HL-60 (cell line): ENCODE measurements at places on chromosomes 3 and 15.

GRCh38 chr3:177934001-177934891, 602.0 kb upstream of the KCNMB2 start:
- no peak for DNase-seq

- no peak for DNase-seq
These were observed 187.5 kb downstream of the DOCK3 start for GRCh38 chr3:50862221-50862620.

DNA sequence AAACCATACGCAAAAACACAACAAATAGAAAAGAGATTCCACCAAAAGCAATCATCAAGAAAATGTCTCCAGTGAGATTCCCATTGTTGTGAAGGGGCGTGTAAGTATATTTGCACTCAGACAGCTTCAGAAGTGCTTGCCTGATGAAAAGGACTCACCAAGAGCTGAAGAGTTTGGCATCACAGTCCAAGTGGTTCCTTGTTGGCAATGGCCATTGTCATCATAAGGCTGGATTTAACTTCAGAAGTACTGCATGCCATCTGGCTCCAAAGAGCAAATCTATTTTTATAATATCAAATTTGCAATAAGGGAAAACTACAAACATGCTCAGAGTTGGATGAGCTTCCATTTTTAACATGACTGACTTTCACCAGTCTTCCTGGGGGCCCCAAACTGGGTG, 505.3 kb upstream of the NR2F2 start:
- DNase-seq = no peak

DNA sequence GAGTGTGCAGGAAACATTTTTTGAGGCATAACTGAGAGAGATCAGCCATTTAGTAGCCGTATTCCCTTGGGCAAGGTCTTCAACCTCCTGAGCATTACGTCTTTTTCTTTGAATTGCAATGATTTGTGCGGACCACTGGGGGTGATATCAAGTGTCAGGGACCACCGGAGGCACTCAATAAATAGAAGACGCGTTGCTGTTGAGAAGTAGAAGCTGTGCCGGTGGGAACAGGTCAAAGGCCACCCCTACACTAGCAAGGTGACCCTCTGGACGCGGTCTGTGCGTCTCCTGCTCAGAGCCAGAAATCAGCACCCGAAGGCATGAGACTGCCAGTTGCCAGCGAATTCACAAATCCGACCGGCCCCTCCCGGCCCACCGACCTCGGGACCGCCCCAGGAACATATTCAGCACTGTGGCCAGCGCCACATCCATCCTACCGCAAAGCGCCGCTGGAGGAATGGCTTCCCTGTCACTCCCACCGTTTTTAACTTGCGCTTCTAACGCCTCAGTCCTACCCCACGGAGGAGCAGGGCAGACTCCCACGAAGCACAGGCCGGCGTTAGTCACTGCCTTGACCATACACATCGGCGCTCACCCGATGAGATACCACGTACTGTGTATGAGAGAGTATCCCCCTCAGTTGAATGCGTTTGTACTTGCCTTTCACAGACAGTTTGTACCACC, 1.4 kb upstream of the GHSR start:
- DNase-seq = peak; percentile 6

DNA sequence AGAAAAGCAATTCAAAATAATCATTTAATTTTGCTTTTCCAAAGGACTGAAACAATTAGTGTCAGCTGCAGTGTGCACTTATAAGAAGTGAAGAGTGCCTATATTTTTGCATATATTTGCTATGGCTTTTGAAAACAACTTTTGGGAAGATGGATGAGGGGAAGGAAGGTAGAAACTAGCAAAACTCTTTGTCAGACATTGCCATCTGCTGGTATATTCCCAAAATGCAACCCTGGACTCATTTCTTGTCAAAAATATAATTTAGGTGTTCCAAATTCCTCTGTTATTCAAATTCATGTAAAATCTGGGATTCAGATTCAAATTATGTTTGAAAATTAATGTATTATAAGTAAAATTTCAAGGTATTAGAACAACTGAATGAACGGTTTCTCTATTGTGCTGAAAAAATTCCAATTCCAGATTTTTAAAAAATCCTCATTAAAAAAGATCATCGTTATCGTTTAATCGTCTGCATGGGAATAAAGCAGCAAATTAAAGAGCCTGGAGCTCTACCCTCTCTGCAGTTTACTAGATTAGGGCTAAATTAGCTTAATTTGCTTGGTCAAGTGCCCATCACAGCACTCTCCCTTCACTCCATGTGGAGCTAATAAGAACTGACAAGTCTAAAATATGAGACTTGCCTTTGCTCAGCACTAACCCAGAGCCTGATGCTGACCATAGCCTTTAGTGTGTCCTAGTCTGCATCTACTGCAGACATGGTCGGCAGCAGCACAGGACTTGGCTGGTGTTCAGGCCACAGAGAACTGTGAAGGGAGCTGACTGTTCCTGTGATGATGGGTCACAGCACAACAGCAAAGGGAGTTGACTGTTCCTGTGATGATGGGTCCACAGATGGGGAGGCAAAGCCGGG, 67.9 kb upstream of the MITF start:
- peak; percentile 19 for DNase-seq

GRCh38 chr3:52385157-52385556, 59.7 kb downstream of the SEMA3G start:
- DNase-seq = peak; percentile 54
